ENCODE measurements at places on chromosomes 5 and 9.

GRCh38 chr5:105503950-105504349 lies 1941.4 kb upstream of the NUDT12 start:
- no peak for DNase-seq

- no peak for DNase-seq
These were observed 41.9 kb downstream of the BNC2 start for GRCh38 chr9:16828340-16829281.

DNA sequence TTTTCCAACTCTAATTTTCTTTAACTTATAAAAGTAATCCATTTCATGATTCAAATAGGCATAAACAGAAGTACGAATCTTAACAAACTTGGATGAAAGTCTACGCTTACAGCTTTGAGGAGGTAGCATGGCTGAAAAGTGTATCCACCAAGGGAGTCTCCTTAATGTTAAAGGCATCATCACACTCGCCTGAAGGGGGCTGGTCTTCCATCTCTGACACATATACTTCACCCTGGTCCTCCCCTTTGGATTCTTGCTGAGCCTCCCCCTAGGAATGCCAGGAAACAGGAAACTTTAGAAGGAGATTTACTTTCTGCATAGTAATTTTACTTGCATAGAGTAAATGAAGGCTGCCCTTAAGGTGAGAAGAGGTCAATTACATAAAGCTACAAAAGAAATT lies 10.3 kb upstream of the NME5 start:
- DNase-seq = no peak

- no peak for DNase-seq
These were observed 13.0 kb upstream of the RIMOC1 start for GRCh38 chr5:41891066-41891707.

DNA sequence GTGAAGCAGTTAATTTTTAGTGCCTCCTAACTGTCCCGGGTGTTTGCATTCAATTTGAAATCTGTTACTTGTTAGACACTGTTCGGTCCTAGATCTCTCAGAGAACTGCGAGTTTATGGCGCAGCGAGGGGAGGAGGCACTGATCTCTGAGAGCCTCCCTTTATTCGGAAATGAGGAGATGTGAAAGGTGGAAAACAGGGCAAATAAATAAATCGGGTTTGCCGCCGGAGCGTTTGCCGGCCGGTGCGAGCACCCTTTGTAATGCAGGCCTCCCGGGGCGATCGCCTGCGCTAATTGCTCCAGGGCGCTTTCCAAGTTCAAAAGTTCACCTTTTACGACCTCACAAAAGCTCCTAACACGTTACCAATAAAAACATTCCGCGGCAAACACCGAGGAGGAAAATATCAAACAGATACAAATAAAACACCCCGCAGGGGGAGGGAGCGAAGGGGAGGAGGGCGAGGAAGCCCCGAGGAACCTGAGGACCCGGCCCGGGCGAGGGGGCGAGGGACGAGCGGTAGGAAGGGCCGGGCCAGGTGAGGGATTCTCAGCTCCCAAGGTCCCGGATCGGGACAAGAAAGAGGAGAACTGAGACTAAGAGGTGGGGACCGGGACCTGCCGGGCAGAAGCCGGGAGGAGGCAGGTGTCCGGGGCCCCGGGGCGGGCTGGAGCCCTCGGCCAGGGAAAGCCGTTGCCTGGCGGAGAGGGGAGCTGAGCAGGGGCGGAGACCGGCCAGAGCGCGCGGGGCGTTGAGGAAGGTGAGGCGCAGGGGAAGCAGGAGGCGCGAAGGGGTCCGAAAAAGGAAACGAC lies 1.4 kb downstream of the NR6A1 start:
- no peak for DNase-seq

DNA sequence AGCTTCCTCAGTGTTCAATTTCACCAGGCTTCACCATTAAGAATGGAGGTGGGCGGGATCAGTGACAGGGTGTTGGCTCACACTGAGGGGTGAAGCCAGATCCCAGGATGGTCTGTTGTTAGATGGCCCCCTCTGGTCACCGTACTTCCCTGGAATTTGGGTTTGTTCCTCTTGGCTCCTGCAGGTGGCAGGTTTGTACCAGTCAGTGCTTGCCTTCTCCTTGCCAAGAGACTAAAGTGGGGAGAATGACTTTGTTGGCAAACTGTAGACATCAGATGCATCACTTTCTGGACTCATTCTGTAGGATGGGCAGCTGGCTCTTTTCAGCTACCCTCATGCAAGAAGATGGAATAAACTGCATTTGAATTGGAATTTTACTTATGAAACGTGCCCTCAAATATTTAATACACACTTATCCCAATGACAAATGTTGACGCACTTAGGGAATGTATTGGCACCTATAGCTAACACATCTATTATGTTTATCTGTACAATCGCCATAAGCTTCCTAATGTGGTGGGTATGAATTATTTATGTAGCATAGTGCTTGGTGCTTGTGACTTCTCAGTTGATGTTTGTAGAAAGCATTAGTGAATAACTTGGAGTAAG lies 31.4 kb upstream of the ANKRD55 start:
- no peak for DNase-seq

DNA sequence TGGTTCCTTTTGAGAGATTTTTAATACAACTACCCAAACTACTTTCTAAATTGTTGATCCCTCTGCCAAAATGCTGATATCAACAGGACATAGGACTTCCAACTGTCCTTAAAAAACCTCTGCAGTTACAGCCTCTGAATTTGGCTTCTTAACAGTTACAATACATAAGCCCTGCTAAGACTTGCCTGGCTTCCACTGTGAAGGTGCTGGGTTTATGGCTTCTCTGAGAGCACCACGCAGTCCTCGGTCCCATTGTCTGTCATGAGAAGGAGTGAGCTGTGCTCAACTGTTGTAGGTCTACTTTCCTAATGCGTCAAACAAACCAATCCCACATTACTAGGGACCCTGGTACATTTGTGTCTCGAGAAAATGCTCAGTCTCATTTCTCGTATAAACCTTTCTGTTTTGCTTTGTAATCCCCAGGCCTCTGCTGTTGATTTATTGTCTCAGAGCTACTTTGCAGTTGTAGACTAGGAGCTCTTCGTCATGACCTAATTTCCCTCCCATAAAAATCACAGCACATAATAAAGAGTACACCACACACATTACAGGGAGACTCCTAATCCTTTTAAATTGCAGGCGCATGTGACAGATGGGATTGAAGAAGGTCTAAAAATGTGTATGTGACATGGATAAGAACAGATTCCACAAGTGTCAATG lies 274.9 kb downstream of the NR3C1 start:
- no peak for DNase-seq

- no peak for DNase-seq
These were observed 13.7 kb downstream of the C6 start for GRCh38 chr5:41199660-41200059.
